Amniotic epithelial cell (primary cell): ENCODE measurements at places on chromosomes 3 and 15.

- DNase-seq = peak; percentile 100
Observed at GRCh38 chr3:177478170-177478867, 281.0 kb upstream of the TBL1XR1 start.

DNA sequence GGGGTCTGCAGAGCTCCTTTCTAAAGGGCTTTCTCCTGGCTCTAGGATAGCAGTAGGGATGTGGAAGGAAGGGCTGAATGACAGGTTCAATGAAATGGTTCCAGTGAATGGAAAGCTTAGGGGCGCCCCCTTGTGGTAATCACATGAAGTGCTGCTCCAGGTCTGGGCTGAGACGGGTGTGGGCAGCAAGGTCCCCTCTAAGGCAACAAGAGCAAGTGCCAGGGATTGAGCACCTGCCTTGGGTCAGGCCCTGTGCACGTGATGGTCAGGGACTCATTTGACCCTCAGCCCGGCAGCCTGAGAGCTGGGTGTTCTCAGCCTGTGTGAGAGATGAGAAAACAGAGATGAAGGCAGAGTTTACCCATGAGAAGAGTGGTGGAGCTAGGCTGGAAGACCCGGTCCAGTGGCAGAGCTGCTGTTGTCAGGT is 12.1 kb upstream of the CX3CR1 start:
- peak; percentile 19 for DNase-seq

DNA sequence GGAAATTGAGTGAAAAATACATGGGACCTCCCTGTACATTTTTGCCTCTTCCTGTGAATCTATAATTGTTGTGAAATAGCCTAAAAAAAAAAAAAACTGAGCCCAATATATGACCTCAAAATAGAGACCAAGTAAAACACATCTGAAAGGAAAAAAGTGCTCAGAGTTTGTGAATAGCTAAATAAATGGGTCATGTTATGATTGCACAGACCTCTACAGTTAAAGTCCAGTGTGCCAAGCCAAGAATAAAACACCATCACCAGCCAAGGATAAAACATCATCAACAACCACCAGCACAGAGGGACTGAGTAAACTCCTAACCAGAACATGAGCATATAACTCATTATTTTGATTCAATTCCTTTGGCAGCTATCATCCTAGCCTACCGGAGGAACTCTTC is 115.6 kb upstream of the AGTR1 start:
- DNase-seq = no peak

DNA sequence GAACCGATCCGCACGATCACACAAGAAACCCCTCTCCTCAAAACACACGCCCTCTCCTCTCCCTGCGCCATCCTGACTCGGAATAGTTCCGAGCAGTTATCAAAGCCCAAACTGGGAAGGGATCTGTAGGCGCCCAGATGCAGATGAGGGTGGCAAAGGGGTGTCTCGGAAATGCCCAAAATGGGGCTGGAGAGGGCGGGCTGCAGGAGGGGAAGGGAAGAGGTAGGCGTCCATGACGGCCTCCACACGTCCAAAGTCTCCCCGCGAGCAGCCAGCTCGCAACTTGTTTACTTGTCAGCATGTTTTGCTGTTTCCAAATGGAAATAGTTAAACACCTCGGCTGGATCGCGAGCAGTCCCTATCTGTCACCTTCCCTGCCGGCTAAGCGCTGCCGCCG is 1.5 kb downstream of the NTRK3 start:
- DNase-seq = no peak

DNA sequence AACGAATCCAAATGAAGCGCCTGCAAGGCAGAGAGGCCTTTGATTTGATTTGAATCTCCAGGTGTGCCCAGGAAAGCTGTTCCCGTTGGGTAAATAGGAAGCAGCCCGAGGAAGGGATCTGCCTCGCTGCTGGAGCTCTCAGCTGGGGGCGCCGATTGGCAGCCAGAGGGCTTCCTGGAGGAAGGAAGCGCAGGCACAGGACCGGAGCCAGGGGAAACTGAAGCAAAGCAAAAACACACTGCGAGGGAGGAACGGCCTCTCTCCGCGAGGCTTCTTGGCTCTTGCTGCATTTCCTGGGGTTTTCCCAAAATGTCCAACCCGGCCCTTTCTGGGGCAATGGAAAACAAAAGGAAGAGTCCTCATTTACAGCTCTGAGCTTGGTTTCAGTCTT is 80.3 kb downstream of the TMEM266 start:
- no peak for DNase-seq

- no peak for DNase-seq
Observed at GRCh38 chr3:177528306-177529070, 331.2 kb upstream of the TBL1XR1 start.

DNA sequence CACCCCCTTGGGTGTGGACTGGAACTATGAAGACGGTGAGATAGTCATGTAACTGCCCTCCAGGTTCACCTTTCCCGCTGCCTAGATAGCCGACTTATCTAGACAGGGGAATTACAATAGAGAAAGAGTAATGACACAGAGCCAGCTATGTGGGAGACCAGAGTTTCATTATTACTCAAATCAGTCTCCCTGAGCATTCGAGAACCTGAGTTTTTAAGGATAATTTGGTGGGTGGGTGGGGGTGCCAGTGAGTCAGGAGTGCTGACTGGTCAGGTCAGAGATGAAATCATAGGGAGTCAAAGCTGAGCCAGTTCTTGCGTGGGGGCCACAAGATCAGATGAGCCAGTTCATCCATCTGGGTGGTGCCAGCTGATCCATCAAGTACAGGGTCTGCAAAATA is 19.7 kb upstream of the DNAJC19 start:
- peak; percentile 26 for DNase-seq

GRCh38 chr15:68415501-68416157 is 16.3 kb downstream of the ITGA11 start:
- no peak for DNase-seq

DNA sequence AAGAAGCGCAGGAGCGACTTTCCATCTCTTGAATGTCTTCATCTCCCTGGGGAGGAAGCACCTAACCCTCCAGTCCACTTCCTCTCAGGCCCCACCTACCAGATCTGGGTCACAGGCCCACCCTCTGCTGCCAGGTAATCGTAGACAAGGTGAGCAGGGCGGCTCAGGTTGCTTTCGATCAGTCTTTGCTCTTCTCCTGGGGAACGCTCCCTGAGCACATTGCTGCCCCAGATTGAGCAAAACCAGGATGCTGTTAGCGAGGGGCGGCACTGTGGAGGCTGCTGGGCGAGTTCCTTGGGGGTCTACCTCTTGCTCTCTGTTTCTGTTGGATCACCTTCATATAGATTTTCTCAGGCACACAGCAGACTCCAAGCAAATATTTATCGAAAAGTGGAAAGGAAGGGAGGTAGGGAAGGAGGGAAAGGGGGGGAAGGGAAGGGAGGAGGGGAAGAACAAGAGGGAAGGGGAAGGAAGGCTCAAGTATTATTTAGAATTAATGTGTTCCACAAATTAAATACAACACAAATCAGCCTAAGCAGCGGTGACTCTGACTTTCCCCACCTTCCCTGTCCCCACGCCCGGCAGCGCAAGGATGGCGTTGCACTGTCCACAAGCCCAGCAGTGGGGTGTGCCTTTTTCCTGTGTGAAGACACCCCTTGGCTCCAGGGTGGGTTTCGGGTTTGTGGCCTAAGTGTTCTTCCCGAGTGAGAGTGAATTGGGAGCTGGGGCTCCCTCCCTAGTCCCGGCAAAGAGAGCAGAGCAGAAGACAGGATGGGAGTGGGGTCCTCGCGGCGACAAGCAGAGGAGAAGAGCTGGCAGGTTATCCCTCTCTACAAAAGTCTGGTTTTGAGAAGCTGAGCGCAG is 6.1 kb upstream of the PCSK6 start:
- no peak for DNase-seq

GRCh38 chr3:30227571-30228301 is 378.7 kb upstream of the TGFBR2 start:
- peak; percentile 95 for DNase-seq

DNA sequence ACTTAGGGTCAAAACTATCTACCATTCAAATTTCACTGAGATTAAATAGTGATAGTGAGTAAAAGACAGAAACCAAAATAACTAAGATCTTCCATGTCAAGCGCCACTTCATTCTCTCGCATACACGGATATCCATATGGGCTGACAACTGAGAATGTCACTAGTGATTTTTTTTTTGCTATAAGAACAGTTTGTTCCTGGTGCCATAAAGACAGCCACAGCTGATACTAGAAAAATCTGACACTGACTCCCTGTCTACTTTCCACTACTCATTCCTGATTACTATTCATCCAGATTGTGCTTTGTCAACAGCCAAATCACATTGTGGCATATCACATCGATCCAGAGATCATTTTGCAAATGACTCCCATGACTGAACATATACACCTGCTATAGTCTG is 45.8 kb upstream of the CDAN1 start:
- DNase-seq = no peak

DNA sequence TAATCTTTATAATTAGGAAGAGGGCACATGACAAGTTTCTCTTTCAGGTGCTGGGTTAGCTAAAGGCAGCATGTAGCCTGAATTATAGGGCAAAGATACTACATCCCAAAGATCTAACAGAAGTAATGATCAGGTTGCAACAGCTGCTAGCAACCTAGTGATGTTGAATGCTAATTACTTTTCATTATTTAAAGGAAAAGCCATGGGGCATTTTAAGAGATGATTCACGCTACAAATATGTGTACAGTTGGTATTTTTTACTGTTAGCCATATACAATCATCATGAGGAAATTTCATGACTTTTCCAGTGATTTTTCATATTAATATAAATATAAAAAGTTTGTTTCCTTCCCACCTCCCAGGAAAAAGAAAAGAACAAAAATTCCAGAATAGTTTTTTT is 43.0 kb downstream of the NEK10 start:
- peak; percentile 27 for DNase-seq

- DNase-seq = no peak
Observed at GRCh38 chr15:34203305-34203704, 6.6 kb downstream of the KATNBL1 start.

GRCh38 chr15:45588219-45588875 is 1.2 kb downstream of the BLOC1S6 start:
- DNase-seq = peak; percentile 24

GRCh38 chr15:52790941-52791751 is 1.0 kb upstream of the ONECUT1 start:
- peak; percentile 46 for DNase-seq

- peak; percentile 13 for DNase-seq
Observed at GRCh38 chr3:160771811-160772459, 15.9 kb downstream of the PPM1L start.

- no peak for DNase-seq
Observed at GRCh38 chr3:45997942-45998341, 2.3 kb upstream of the FYCO1 start.

- DNase-seq = no peak
Observed at GRCh38 chr3:43054754-43055153, 51.1 kb downstream of the POMGNT2 start.
